ENCODE measurements at places on chromosomes 7 and 10.

DNA sequence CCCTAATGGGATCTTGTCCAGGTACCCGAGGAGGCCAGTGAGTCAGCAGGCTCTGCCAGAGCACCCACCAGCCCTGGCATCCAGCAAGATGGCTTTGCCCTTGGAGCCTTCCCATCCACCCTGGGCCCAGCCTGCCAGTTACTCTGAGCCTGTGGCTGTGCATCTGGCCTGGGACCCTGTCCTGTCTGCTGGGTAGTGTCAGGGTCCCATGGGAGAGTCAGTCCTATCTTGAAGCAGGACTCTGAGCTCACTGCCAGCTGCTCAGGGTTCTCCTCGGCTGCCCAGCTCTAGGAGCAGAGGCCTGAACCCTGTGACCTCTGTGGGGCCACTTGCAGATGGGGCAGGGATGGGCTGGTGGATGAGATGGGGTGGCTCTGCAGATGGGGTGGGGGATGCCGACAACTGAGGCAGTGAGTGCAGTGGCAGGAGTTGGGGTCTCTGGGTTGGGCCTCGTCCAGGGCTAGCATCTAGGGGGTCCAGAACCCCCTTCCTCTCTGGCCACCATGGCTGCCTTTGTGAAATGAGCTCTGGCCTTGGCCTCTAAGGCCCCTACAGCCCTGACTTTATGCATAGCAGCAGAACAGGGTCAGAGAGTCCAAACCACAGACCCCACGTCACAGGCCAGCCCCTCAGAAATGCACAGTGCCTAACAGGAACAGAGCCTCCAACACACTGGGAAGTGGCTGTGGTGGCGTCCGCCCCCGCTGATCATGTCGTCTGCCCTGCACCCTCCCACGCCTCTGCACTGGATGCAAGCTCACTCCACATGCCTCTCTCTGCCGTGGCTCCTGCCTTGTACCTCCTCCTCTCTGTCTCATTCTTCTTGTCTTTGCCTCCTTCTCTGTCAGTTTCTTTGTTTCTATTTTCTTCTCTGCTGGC, 88.1 kb upstream of the RET start:
- no peak for DNase-seq

GRCh38 chr10:79140085-79140793, 71.5 kb downstream of the ZMIZ1 start:
- DNase-seq = no peak

- DNase-seq = no peak
Measured at GRCh38 chr10:36188080-36188453, 546.0 kb upstream of the FZD8 start.

GRCh38 chr7:80607136-80607535, 31.3 kb upstream of the CD36 start:
- DNase-seq = no peak

DNA sequence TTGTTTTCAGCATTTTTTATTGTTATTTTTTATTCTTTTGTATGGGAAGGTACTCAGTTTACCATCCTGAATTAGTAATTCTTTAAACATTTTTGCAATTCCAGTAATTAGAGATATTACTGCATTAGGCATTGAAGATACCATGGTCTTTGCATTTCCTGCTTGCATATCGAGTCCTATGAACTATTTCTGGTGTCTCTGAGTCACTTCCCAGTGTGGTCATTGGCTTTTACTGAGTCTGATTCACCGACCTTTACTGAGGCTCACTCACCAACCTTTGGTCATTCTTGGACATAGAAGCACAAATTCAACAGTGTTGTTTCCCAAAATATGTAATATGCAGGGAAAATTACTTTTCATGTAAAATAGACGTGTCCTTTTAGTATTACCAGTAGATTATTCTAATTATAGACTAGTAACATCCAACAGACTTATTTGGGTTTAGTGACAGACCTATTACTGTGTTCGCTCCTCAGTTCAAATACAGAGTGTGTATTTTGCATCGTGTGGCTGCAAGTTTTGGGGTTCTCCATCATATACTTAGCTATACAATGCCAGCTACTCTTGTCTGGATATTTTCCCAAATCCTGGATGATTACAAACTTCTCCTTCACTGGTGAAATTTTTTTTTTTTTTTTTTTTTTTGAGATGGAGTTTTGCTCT, 180.7 kb upstream of the PRSS1 start:
- DNase-seq = no peak

DNA sequence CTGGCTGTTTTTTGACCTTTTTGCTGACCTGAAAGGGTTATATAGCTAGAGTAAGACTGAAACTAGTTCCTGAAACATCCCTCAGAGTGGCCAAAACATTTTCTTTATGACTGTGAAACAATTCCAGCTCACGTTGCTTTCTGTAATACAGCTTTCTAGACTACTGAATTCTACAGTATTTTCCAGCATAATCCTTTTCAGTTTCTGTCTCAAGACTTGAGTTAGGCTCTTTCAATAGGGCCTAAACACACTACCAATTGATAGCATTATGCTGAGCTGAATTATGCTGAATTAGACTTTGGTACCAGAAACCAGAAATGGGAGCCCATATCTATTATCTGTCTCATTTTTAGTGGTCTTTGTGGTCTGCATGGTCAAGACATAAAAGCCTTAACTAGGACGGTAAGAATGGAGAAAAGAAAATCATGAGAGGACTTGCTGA, 72.6 kb downstream of the EPDR1 start:
- no peak for DNase-seq
